ENCODE measurements at places on chromosomes 2 and 18.

- DNase-seq = no peak
Measured at GRCh38 chr2:85213404-85213803, 80.2 kb downstream of the TCF7L1 start.

DNA sequence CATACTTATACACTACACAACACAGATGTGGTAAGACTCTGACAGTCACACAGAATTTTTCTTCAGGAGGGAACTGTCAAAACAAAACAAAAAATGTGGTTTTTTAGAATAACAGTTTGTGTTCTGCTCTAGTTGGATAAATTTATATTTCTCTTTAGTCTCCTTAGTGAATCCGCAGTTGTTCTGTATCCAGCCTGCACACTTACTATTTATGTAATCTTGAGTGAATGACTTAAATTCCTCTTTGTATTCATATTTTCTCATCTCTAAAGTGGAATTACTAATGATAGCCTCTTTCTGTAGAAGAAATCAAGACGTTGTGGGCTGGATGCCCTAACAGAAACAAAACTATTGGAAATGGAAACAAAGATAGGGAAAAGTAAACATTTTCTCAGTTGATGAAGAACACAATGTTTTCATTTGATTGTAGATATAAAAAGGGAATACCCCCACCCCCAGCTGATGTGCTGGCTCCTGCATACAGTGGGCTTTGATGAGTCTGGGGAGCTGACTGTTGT is 375.2 kb downstream of the TRIB2 start:
- DNase-seq = no peak

- no peak for DNase-seq
Measured at GRCh38 chr18:48697441-48697840, 158.6 kb downstream of the CTIF start.

GRCh38 chr2:12318427-12319057 is 398.2 kb upstream of the TRIB2 start:
- DNase-seq = no peak

- no peak for DNase-seq
Measured at GRCh38 chr18:6956495-6956894, 161.1 kb downstream of the LAMA1 start.

GRCh38 chr2:145020139-145020538 is 500.2 kb upstream of the ZEB2 start:
- no peak for DNase-seq

DNA sequence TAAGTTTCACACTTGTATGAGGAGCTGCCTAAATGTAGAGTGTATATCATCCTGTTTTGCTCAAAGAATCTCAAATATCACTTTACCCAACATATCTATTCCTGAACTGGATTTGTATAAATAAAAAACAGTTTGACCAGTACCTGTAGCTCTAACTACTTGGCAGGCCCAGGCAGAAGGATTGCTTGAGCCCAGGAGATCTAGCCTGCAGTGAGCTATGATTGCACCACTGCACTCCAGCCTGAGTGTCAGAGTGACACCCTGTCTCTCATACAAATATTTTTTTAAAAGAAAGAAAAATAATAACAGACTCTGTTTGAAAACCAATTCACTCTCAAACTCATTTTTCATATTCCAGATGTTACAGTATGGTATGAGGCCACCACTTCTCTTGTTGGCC is 7.7 kb upstream of the LIMS2 start:
- DNase-seq = no peak

- no peak for DNase-seq
Measured at GRCh38 chr2:129376426-129377077, 602.9 kb upstream of the RAB6C start.

DNA sequence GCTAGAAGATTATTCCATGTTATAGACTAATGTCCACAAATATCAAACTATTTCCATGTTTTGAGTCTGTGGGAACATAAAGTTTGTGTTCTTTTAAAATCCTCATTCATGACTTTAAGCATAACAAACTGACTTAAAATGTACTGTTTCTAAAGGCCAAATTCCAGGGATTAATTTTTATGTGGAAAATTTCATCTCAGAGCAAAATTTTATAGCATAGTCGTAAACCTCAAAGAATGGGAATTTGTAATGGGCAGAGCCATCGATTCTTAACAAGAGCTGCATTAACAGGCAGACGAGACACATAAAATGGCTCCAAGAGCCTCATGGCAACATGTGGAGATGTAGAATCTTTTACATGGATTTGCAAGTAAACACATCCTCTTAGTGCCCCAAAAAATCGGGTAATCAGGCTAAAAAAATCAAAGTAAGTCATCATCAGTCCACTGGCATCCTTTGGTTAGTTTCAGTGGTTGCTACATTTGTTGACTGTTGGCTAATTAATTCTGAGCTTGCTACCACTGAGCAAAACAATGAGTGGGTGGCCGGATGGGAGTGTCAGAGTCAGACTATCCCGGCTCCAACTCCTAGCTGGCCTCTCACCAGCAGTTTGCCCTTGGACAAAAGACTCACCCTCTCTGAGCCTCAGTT is 119.6 kb downstream of the FAM210A start:
- DNase-seq = no peak

DNA sequence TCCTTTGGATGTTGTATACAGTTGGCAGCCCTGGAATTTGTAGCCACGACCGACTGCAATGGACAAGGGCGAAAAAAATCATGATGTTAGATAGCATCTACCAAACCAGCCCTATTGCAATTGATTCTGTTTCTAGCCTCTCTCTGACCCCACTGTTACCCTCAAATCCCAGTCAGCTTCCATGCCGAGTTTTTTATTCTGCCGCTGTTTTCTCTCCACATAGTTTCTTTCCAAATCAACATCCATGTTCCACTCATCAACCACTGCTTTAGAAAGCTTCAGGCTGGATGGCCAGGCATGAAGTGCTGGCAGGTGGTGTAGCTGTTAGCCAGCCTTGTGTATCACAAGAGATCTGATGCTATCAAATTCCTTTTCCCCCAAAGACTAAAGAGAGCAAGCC is 272.8 kb downstream of the FIGN start:
- no peak for DNase-seq

DNA sequence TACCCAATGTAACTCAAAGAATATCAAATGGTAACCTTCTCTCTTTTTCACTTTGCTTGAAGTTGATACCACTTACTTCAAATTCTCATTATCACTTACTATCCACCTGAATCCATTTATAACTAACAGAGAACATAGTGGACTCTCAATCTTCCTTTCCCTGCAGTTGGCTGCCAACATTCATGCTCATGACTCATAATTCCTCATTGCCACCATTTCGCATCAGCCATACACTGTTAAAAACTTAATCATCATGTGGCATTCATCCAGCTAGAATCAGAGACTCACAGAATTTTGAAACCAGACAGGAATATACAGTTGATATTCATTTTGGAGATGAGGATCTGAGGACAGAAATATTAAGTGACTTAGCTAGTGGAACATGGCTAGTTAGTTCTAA is 56.8 kb downstream of the SLC4A10 start:
- no peak for DNase-seq

GRCh38 chr2:69641887-69642708 is 1.4 kb downstream of the AAK1 start:
- DNase-seq = no peak

All from stimulated activated CD8-positive, alpha-beta memory T cell treated with anti-CD3 and anti-CD28 coated beads, Interleukin-7, amount 100 ng/mL, for 48 hours (primary cell).